ENCODE measurements at places on chromosomes 6 and 20.

DNA sequence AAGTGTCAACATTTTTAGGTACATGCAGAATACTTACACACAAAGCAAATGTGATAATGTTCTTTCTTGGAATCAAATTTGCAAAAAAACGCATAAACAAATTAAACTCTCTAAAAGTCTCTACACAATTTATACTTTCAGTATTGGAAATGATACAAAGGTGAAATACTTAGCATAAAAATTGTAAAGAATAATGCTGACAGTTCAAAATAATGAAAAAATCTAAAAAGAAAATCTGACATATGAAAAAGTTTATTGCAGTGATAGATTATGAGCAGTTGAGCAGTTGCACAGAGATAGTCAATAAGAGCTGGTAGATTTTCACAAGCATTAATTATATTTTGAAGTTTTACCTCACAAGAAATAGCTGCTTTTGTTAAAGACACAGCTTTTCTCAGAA lies 1176.4 kb upstream of the EYS start:
- no peak for DNase-seq

GRCh38 chr6:165835410-165835851 lies 172.4 kb upstream of the PDE10A start:
- no peak for DNase-seq

DNA sequence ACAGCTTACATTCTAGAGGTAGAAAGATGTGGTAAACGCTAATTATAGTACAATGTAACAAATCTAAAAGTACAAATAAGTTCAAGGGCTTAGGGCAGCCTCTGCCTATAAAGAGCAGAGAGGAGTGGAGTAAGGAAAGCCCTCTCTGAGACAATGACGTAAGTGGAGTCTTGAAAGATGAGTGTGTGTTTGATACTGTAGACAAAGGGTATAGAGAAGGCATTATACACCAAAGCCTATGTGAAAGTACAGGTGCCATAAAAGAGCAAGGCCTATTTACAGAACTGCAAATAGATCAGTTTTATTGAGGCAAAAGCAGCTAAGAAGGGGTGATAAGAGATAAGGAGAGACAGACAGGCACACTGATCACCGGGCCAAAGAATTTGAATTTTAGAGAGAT lies 10.9 kb downstream of the GOPC start:
- peak; percentile 19 for DNase-seq

GRCh38 chr20:16488086-16488485 lies 85.2 kb downstream of the KIF16B start:
- no peak for DNase-seq

- DNase-seq = no peak
Measured at GRCh38 chr6:136506124-136506799, 44.0 kb downstream of the MAP7 start.

DNA sequence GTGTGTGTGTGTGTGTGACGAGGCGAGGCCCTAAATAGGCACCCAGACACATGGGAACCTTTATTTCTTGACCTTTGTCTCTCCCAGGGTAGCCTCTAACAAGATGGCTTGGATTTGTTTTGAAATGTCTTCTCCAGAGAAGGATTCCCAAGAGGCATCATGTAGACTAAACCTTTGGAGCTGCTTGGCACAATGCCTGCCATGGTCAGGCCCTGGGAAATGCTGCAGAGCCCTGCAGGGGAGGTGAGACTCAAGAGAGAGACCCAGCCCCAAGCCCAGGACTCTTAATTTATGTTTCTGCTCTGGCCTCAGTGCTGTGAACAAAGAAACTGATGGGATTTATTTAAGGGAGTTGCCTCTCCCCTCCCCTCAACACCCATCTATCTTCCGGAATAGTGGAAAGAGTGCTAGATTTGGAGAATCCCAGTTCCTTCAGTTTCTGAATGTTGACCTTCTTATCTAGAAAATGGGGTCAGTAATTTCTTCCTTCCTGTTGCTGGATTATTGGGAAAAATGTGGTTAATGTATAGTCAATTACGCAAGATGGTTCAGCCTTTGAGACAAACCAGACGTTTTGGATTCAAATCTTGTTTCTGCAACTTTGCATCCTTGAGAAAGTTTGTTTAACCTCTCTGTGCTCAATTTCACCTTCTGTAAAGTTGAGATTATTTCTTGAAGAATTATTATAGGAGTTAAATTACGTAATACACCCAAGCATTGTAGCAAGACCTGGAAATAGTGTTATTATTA lies 434.8 kb downstream of the MAFB start:
- no peak for DNase-seq

GRCh38 chr6:132089173-132089572 lies 138.0 kb upstream of the CCN2 start:
- no peak for DNase-seq

- no peak for DNase-seq
Measured at GRCh38 chr6:71349395-71349794, 60.8 kb downstream of the OGFRL1 start.

GRCh38 chr6:119067091-119067490 lies 11.4 kb downstream of the FAM184A start:
- DNase-seq = no peak

DNA sequence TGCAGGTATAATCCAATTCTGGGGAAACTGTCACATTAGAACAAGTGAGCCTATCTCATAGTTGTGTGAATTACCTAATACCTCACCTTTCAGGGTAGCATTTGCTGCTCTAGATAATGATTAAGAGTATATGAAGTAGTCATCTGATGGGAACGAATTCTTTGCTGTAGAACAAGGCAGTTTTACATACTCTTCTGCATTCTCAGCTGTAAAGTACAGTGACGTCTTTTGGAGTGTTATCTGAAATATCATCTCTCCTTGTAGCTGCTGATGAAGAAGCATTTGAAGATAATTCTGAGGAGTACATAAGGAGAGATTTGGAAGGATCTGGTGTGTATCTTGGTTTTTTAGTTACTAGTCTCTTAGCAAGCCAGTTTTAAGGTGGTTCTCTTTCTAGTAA lies 28.4 kb downstream of the CSE1L start:
- DNase-seq = no peak

- peak; percentile 58 for DNase-seq
Measured at GRCh38 chr20:46022411-46023147, 6.4 kb upstream of the SLC12A5 start.

GRCh38 chr6:113651120-113651519 lies 206.0 kb upstream of the MARCKS start:
- DNase-seq = peak; percentile 26
